Stimulated activated CD8-positive, alpha-beta memory T cell treated with anti-CD3 and anti-CD28 coated beads, Interleukin-4, amount 100 ng/mL, for 1 hour (primary cell): ENCODE measurements at places on chromosomes 6 and 20.

DNA sequence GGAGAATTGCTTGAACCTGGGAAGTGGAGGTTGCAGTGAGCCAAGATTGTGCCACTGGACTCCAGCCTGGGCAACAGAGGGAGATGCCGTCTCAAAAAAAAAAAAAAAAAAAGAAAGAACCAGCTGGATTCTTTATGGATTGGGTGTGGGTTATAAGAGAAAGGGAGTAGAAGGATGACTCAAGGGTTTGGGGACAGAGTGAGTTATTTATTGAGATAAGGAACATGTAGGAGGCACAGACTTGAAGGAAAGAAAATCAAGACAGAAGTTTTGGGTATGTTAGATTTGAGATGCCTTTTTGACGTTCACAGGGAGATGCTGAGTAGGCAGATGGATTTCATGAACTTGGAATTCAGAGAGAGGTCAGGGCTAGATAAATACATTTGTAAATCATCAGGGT lies 47.6 kb downstream of the KIZ start:
- DNase-seq, result no peak

- no peak for DNase-seq
Measured at GRCh38 chr20:35246723-35247122, 20.2 kb downstream of the MMP24 start.

- no peak for DNase-seq
Measured at GRCh38 chr20:22430154-22430745, 154.1 kb downstream of the FOXA2 start.

DNA sequence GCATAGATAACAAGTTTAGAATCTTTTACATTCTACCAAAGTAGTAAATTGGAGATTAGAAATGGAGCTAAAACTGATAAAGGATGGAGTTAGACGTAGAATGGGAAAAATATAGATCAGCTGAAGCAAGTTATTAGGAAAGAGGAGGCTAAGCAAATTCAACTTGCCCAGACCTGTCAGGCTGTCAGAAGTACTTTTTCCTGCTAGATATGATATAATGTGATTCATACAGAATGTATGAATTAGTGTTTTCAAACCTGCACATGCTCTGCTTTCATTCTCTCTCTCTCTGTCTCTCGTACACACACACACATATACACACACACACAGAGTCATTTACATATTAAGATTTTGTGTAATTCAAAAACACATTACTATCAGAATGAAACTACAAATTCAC lies 133.2 kb upstream of the HDGFL1 start:
- DNase-seq, result no peak

DNA sequence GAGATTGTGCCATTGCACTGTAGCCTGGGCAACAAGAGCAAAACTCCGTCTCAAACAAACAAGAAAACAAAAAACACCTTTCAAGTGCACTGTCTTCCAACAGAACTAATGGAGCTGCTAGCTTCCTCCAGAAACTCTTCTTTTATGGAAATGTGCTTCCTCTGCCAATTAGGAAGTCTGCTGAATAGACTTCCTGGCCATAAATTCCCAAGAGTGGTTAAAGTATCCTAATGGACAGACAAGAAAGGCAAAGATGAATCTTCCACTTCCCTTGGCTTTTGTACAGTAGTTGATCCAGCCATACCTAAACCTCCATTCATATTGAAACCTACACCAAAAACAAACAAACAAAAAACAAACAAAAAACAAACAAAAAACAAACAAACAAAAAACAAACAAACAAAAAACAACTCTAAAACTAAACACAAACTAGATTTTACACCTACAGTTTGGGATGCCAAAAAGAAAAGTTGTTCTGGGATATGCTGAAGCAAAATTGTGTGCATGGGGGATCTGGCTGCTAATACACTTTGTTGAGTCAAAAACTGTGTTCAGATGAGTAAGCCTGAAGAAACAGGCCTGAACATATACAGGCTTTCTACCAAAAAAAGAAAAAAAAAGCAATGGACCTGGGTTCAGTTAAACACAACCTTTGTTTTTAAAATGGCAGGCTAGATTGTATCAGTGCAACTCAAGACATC lies 59.8 kb upstream of the CARMIL1 start:
- DNase-seq, result no peak

DNA sequence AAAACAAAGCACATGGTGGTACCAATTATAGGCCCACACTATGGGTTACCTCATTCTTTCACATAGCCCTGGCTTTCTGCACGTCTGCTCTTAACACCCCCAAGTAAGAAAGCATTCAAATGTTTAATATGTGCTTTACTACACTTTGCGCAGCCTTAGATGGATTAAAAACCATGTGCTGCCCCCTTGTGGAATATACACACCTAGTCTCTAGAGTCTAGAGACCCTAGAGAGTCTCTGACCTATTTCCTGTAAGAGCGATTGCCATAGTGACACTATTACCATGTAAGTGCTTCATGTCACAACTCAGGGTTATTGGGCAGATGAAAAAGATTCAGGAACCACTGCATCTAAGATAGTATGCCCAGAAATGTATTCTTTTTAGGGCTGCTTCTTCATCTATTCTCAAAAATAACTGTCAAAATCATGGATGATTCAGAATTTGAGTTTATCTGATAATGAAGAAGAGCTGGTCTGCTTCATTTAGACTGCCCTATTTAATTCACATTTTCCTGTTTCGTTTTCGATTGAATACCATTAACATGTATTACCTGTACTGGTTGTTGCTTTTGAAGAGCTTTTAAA lies 186.3 kb downstream of the ADGB start:
- no peak for DNase-seq

- no peak for DNase-seq
Measured at GRCh38 chr6:119065382-119065781, 13.1 kb downstream of the FAM184A start.

- DNase-seq, result no peak
Measured at GRCh38 chr6:23244300-23244699, 674.9 kb downstream of the HDGFL1 start.

DNA sequence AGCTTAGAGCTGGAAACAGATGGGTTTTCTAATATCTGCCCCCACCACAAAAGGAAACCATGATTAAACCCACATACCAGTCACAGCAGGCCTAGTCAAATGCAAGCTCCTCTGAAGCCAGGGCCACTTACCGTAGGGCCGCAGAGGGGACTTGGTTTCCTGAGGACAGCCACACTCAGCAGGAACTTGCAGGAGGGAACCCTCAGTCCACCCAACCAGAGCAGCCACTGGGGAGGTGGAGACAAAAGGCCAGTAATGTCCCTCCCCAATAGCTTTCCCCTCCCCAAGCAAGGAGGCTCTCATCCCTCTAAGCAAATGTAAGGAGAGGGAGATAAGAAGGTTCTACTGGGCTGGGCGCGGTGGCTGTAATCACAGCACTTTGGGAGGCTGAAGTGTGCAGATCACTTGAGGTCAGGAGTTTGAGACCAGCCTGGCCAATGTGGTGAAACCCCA lies 384.4 kb upstream of the JARID2 start:
- no peak for DNase-seq

- DNase-seq, result no peak
Measured at GRCh38 chr20:45251884-45252560, 2.3 kb downstream of the SLPI start.

DNA sequence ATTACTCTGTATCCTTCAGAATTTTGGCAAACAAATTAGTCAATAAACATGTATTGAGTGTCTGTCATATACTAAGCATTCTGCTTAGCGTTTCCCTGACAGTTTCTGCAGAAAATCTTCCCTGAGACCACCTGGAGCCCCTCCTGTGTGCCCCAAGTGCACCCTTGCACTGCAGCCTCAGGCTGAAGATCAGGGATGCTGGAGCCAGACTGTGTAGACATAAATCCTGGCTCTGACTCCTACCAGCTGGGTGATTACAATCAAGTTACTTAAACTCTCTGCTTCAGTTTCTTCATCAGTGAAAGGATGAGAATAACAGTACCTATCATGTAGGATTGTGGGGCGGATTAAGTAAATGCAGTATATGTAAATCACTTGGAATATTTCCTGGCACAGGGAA lies 53.4 kb upstream of the VSTM2L start:
- DNase-seq, result no peak

DNA sequence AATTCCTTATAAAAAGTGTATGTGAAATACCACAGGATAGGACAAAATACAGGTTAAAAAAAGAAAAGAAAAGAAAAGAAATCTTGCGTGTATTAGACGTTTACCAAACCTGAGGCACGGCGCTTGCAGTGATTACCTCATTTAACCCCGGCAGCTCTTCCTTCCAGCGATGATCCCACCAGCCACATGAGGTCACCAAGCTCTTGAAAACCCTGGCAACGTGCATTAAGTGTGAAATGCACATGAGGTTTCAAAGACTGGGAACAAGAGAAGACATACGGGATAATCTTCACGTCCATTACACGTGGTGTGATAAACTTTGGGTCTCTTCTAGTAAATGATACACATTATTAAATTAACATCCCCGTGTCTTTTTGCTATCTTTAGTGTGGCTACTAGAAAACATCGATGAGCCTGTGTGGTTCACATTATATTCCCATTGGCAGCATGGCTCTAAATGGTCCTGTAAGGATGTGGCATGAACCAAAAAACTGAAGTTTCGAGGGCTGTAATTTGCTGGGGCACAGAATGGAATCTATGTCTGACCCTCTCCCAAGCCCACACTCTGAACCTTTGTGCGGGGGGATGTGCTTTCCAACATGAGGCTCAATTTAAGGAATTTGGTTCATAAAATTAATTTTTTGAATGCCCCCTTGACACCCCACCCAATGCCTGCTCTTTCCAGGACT lies 59.2 kb upstream of the THBS2 start:
- no peak for DNase-seq

- DNase-seq, result no peak
Measured at GRCh38 chr20:32501709-32502108, 83.4 kb downstream of the NOL4L start.

- no peak for DNase-seq
Measured at GRCh38 chr6:3619201-3619600, 132.3 kb downstream of the PXDC1 start.

GRCh38 chr20:60302875-60303274 lies 344.7 kb downstream of the CDH26 start:
- no peak for DNase-seq

- no peak for DNase-seq
Measured at GRCh38 chr6:572596-573265, 84.2 kb downstream of the HUS1B start.

GRCh38 chr6:141830530-141830929 lies 302.2 kb upstream of the GJE1 start:
- DNase-seq, result no peak

- DNase-seq, result no peak
Measured at GRCh38 chr6:3510617-3511016, 53.8 kb upstream of the SLC22A23 start.

DNA sequence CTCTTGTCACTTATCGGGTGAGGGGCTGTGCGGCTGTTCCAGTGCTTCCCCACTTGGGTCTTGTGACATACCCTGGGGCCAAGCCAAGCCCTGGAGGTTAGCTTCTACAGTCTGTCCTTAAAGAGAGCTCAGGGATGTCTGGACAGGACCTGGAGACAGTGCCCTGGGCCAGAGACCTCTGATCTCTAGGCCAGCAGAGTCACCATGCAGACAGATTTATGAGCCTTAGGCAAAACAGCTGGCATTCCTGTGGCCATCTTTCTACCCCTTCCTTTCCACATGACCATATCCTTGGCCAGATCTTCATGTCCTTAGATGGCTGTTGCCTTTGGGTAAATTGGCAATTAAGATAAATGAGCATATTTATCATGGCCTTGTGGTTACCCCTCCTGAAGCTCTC lies 678.6 kb downstream of the MAFB start:
- DNase-seq, result no peak

DNA sequence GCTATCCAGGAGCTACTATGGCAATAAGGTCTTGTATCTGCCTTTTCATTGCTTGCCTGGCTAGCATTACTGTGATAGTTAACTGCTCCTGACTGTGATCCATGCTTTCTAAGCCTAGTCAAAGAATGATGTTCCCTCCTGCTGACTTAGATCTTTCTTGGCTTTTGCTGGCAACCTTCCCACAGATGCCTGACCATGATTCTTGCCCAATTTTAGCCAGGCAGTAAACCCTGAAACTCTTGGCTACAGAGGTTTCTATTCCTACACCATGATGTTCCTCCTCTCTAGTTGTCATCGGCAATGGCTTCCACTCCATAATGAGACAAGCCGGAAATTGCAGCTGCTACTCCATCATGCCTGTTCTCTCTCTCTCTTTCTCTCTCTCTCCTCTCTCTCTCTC lies 238.1 kb downstream of the HAO1 start:
- DNase-seq, result no peak

DNA sequence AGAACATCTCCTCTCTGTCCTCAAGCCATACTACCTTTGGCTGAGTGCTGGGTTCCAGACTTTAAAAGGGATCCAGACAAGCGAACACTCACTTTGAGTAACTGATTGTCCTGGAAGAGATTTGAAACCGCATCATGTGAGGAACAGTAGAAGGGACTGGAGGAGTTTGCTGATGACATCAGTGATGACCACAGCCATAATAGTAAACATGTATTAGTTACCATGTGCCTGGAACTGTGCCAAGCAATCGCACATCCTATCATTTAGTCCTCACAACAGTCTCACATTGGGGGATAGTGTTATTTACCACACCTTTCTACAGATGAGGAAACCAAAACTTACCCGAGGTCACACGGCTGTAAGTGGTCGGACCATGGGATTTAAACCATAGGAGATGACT lies 39.8 kb downstream of the ARMC2 start:
- no peak for DNase-seq

GRCh38 chr20:4366076-4366475 lies 350.7 kb upstream of the RNF24 start:
- no peak for DNase-seq

- DNase-seq, result no peak
Measured at GRCh38 chr6:7787137-7787608, 61.3 kb downstream of the BMP6 start.

DNA sequence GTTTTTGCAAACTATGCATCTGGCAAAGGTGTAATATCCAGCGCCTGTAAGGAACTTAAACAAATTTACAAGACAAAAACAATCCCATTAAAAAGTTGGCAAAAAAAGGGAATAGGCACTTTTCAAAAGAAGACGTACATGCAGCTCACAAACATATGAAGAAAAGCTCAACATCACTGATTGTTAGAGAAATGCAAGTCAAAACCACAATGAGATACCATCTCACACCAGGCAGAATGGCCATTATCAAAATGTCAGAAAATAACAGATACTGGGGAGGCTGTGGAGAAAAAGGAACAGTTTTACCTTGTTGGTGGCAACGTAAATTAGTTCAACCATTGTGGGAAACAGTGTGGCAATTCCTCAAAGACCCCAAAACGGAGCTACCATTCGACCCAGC lies 54.2 kb downstream of the TSBP1 start:
- DNase-seq, result no peak

- no peak for DNase-seq
Measured at GRCh38 chr6:116876635-116877611, at the start of gene RFX6. TSS of gene RFX6 (plus strand) at chr6:116877242. CDS start at chr6:116877276, 34 bp downstream.

- DNase-seq, result no peak
Measured at GRCh38 chr6:86964029-86964579, 26.8 kb downstream of the HTR1E start.
